ENCODE measurements at places on chromosomes 1 and 21.

- DNase-seq = no peak
Observed at GRCh38 chr21:42536601-42537000, 22.9 kb downstream of the SLC37A1 start.

DNA sequence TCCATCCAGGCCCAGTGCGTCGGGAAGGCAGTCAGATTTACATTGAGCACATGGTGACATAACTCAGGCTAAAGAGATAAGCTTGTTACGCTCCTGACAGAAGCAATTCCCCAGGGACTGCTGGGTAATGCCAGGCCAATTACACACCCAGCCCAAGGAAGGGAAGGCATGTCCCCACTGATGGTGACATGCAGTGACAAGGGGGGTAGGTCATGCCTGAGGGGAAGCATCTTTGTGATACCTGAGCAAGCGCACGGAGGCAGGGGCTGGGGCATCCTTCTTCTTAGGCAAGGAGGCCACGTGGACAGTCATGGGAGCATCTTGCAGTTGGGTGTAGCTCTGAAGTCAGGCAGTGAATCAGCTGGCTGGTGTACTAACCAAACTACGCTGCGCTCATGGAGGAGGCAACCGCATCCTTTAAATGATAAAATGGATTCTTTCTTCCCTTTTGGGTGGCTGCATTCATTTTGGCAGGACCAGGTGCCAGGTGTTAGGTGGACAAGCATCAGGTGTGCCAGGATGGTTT lies 39.6 kb upstream of the GRIK3 start:
- DNase-seq = no peak

- no peak for DNase-seq
Observed at GRCh38 chr1:33031506-33031905, 5.2 kb downstream of the AK2 start.

- DNase-seq = no peak
Observed at GRCh38 chr1:180909005-180909414, 3.7 kb upstream of the KIAA1614 start.

GRCh38 chr1:7355646-7356045 lies 415.4 kb upstream of the VAMP3 start:
- no peak for DNase-seq

- no peak for DNase-seq
Observed at GRCh38 chr1:196619721-196620120, 11.5 kb upstream of the KCNT2 start.

- DNase-seq = no peak
Observed at GRCh38 chr1:192952646-192953045, 106.5 kb downstream of the UCHL5 start.

DNA sequence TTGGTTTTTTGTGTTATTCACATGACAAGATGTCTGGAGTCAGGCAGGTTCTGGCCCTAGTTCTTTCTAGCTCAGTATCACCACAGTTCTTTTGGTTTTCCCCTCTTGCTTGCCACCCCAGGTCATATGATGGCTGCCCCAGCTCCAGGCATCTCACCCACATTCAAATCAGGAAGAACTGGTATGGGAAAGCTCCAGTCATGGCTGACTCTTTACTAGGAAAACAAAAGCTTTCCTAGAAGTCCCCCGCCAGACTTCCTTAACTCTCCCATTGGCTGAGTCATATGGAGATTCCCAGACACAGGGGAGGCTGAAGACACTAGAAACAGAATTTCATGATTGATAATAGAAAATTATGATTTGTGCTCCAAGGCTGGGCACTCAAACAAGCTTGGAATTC lies 22.1 kb upstream of the EYA3 start:
- no peak for DNase-seq

DNA sequence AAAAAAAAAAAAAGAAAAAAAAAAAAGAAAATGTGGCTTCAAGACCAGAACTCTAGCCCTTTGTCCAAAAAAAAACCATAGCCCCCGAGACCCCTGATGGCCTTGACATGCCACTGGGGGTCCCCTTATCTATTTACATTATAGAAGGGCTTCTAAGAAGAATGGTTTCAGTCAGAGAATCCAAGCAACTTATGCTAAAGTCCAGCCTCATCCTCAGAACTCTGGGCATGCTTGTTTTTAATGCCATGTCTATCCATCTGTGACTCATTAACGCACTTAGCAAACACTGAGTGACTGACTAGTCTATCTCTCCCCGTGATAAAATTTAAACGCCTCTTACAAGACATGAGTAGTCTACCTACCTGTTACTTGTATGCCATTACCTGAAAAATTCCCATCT lies 29.3 kb downstream of the ERG start:
- DNase-seq = no peak

DNA sequence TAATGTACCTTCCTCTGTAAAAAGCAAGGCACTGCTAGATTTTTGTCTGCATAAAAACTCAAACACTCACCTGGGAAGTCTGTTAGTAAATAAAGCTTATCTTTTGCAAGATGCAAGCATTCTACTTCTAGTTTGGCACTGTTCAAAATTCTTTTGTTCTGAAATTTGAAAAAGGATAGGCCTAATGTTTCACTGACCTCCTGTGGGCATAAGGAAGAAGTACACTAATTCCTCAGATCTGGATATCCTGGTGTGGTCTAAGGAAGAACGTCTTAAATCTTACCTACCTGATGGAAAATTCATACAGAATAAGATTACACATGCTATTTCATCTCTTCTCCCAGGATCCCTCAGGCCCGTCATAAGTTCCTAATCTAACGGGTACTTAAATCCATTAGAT lies 93.5 kb upstream of the CAMK1G start:
- no peak for DNase-seq

DNA sequence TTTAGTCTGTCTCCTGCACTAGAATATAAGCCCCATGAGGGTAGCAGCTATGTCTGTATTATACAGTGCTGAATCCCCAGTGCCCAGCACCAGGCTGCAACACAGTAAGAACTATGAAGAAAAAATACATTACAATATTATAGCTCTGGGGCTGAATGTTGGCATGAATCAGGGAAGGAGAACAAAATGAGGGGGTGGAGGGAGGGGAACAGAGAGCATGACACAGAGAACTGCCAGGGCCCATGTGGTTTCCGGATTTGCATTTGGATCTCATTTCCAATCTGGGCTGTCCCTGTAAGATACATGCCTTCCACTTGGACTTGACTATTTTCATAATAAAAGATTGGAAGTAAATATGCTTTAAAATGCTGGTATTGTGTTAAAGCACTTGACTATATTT lies 35.8 kb downstream of the C1orf198 start:
- DNase-seq = no peak
